AG10803 (cell line): ENCODE measurements at places on chromosomes 16 and 17.
A peak's percentile ranks its signal among the peaks of the same experiment; 100 is the strongest.

DNA sequence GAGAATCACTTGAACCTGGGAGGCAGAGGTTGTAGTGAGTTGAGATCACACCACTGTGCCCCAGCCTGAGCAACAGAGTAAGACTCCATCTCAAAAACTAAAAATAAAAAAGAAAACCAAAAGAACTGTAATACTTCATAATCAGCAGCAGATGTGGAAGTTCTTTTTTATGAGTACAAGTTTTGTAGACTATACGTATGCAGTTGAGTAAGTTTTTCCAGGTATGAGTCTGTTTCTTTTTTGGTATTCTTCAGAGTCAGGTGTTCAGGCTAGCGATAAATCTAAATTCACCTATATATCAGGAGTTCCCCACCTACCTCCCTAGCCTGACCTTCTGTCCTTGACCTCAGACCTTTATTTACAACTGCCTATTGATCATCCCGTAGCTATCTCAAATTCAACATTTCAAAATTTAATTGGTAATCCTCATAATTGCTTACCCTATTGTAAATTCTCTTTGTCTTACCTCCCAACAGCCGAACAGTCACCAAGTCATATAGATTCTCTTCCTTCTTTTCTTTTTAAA, 10.7 kb downstream of the DCTN5 start:
- no peak for DNase-seq

DNA sequence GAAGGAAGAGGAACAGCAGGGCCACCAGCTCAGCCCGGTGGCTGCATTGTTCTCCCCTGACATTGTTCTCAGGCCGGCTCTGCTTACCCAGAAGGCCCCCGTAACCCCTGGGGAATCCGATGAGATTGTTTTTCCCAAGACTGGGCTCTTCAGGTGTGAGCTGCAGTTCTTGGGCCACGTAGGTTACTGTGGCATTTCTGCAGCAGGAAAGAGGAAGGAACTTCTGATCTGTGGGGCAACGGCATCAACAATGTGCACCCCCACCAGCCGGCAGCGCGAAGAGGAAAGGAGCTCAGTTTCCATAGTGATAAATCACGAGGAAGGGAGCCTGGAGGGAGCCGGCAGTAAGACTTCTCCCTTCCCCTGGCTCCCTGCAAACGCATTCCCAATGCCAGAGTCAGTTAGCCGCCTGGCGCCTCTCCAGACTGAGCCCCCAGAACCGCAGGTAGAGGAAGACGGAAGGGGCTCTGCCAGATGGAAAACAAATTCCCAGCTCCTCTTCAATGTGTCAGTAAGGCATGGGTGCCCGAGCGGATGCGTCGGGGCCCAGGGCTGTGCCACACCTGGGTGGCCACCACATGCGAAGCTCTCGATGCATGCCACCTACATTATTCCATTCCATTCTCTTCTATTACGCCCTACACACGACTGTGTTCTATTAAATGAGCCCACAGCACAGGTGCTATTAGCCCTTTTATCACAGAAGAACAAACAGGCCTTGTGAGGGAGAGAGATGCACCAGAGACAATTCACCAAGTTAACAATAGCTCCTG, 21.5 kb upstream of the PECAM1 start:
- DNase-seq, result peak; percentile 13

DNA sequence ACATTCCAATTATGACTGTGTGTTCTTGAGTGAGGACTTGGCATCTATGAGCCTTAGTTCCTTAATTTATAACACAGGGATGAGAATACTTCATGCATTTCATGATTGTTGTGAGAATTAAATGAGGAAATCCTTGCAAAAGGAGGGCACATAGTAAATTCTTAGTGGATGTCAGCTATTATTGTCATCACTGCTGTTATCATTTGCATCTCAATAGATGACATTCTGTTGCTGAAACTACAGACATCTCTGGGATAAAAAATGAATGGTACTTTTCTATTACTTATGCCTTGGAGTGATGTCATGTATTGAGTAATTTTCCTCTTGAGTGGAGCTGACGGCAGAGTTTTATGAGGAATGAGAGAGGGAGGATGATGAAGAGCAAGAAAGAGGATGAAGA, 184.4 kb upstream of the CDH11 start:
- peak; percentile 72 for DNase-seq

- no peak for DNase-seq
Observed at GRCh38 chr17:29571883-29572681, 3.6 kb downstream of the TP53I13 start.

DNA sequence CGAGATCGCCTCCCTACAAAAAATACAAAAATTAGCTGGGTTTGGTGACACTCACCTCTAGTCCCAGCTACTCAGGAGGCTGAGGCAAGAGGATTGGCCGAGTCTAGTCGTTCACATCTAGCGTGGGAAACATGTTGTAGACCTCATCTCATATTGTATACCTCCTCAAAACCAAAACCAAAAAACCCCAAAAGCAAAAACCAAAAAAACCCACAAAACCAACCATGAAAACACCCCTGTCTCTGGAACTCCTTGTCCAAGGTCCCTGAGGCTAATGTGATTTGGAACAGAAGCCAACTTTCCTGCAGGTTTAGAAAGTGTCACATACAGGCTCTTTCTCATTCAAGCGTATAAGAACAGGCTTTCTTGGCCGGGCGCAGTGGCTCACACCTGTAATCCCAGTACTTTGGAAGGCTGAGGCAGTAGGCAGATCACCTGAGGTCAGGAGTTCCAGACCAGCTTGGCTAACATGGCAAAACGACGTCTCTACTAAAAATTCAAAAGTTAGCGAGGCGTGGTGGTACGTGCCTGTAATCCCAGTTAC, 29.0 kb downstream of the RAB11FIP3 start:
- no peak for DNase-seq

DNA sequence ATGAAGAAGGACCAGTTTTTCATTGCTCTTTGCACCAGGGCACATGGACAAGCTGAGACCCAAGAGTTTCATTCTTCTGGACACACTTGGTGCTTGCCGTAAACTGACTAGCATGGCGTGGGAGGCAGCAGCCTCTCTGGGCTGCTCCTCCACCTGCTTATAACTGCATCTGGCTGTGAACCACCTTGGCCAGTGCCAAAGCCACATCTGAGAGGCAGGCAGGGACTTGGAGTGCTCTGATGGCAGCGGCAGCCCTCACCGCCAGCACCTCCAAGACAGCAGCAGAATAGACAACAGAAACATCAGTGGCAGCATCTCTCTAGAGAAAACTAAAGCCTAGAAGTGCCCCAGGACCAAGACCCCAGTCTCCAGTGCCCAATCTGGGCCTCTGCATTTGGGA, 4.7 kb downstream of the KRT37 start:
- DNase-seq, result no peak
